Activated CD4-positive, alpha-beta T cell treated with anti-CD3 and anti-CD28 coated beads for 4 hours (primary cell): ENCODE measurements at places on chromosomes 2 and 18.

DNA sequence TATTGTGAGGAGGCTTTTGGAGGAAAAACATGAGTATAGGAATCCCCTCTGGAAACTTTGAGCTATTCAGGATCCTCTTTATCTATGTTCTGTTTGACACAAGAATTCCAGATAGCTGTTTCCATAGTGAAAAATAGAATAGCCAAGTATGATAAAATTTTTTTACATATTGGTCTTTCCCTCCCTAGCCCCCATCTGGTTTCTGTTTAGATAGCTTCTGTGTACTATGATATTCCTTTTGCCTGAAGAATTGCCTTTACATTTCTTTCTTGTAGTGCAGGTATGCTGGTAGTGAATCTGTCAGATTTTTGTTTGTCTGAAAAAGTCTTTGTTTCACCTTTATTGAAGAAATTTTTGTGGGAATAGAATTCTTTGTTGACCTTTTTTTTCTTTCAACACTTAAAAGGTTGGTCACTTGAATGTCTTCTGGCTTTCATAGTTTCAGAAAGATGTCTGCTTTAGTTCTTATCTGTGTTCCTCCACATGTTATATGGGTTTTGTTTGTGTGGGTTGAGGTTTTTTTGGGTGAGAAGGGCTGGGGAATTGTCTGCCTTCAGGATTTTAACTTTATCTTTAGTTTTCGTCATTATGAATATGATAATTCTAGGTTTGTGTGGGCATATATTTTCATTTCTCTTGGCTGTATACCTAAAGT, 29.9 kb upstream of the FBLN7 start:
- no peak for DNase-seq

DNA sequence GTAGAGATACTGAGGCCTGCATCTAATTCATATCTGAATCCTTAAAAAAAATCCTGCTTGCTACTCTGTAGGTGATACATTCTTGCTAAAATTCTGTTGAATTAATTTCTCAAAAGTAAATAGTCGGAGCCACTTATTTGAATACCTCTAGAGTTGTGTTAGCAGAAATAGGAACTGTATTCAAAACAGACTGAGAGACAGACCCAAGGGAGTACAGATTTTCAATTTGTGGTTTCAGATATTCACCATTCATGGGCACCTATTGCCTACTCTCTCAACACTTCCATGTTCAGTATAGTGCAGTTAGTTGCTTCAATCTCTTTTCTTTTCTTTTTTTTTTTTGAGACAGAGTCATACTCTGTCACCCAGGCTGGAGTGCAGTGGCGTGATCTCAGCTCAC, 46.6 kb upstream of the CTLA4 start:
- no peak for DNase-seq

DNA sequence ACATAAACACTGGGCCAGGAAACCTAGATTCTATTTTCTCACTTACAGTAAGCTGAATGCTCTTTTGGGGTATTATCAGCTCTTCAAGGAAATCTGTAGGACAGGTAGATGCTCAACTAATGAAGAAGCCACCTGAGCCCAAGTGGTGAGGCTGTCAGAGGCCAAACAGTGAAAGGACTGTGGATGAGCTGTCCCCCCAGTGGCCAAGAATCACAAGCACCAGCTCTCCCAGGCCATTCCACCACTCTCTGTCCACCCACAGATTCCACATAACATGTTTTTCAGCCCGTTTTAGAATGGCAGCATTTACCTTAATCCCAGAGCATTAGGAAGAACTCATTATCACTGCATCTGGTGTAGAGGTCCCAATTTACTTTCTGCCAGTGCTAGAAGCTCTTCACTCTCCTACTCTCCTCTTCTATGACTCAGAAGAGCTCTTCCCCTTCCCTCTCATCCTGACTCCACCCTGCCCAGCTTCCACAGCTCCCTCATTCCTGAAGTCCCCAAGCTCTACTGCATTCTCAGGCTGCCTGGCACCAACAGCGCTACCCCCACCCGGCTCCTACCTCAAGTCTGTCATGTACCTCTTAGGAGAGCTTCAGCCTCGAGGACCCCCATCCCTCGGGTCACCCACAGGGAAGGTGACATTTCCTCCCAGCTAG, 43.8 kb upstream of the GORASP2 start:
- no peak for DNase-seq

DNA sequence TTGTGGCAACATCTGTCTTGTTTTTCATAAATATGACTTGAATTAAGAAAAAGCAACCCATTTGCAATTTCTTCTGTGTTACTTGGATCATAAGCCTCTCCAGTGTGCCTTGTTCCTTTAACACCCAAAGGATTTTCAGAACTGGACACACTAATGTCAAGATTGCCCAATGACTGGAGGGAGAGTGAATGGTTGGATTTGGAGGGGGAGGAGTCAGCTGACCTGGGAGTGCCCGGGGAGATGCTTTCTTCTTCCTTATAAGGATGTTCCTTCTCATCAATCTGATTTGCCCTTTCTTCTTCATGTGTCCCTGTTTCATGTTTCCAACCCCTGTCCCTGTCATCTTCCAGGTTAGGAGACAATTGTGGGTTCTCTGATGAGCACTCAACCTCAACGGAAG, 48.8 kb downstream of the ALPK2 start:
- no peak for DNase-seq

DNA sequence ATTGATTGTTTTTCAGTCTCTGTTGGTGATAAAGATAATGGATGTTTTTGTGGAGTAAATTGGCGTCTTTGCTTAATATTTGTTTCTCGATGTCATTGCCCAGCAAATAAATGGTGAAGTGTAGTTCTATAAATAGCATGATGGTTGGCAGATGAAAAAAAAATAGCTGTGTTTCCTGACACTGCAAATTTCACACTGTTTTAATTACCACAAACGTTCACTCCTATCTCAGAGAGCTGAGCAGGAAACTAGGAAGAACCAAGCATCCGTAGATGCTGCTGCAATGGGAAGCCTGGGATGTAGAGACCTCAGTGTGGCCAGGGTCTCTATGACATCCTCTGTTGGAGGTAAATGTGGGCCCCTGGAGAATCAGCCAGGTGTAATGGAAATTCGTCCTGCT, 183.2 kb downstream of the CYRIA start:
- DNase-seq, result no peak

DNA sequence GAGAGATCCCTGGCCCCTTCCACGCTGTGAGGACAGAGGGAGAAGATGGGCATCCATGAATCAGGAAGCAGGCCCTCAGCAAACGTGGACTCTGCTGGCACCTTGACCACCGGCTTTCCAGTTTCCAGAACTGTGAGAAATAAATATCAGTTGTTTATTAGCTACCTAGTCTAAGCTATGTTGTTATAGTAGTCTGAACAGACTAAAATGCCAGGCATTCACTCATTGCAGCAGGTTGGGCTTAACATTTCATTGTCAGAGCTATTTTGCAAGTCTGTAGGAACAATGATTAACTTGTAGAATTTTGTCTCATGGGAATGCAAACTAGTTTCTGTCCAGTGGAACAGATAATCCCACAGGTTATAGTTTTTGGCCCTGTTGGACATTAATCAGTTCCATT, 24.8 kb upstream of the TBC1D8 start:
- DNase-seq, result no peak

DNA sequence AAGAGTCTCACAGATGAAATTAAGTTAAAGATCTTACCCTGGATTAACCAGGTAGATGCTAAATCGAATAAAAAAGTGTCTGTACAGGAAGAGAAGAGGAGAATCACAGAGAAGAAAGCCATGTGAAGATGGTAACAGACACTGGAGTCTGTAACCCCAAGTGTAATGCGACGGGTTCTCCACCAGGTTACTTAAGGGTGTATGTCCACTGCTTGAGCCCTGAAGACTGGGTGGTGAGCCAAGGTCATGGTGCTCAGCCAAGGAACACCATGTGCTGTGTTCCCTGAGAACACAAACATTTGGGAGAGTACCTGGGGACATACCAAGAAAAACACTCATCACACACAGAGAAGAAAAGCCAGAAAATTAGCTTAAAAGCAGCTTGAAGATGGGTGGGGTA, 8.2 kb upstream of the ACADL start:
- DNase-seq, result no peak
